Lung (tissue), 17 donors: ENCODE measurements at places on chromosomes 13 and 19. TPM values are rescaled to one million over a fixed set of nuclear protein-coding genes. Genes with fewer than 3 reads are reported as not detected.

GRCh38 chr19:31586282-31586681 is 237.0 kb upstream of the TSHZ3 start:
- H3K4me3 ChIP-seq: no peak overlapping the region
- no peaks in the 10 kb centered on the region for H3K27me3 ChIP-seq
- H3K27ac ChIP-seq: no peak overlapping the region
- H3K36me3 ChIP-seq: no peaks in the 10 kb centered on the region
- no peak for DNase-seq

- no peaks in the 10 kb centered on the region for H3K4me1 ChIP-seq
- H3K36me3 ChIP-seq: no peaks in the 10 kb centered on the region
- no peak overlapping the region for H3K4me3 ChIP-seq
- no peak overlapping the region for H3K27ac ChIP-seq
- DNase-seq: peak; percentile 77
- H3K27me3 ChIP-seq: no peaks in the 10 kb centered on the region
Measured at GRCh38 chr19:11881151-11881800, 6.3 kb upstream of the ZNF69 start.

- H3K4me3 ChIP-seq: peak overlapping the region; percentile 89
- no peaks in the 10 kb centered on the region for H3K27me3 ChIP-seq
- peak overlapping the region; percentile 99 for H3K27ac ChIP-seq
- peaks cover 26% of the 10 kb centered on the region for H3K4me1 ChIP-seq
Measured at GRCh38 chr13:27170221-27170515, 1.4 kb downstream of the USP12 start.

GRCh38 chr19:7665076-7665475 is 3.8 kb upstream of the RETN start:
- peaks cover 7% of the 10 kb centered on the region for H3K27me3 ChIP-seq
- no peak overlapping the region for H3K27ac ChIP-seq
- H3K4me3 ChIP-seq: no peak overlapping the region
- H3K36me3 ChIP-seq: no peaks in the 10 kb centered on the region

DNA sequence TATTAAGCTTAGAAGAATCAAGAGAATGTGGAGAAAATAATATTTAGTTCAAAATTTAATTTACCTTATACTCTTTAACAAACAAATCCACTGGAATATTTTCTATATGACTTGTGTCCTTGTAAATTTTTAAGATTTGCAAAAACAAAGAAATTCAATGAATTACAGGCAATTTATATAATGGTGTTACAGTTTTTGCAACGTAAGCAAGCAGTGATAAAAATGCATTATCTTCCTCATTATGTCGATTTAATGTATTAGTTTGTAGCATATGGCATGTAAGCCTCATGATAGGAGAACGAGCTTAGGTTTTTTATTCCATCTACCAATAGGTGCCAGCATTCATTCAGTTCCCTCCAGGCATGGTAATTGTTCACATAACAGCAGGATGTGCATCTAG is 100.0 kb upstream of the PCDH9 start:
- H3K4me1 ChIP-seq: no peaks in the 10 kb centered on the region
- H3K27me3 ChIP-seq: no peaks in the 10 kb centered on the region
- no peaks in the 10 kb centered on the region for H3K36me3 ChIP-seq
- H3K4me3 ChIP-seq: no peak overlapping the region

GRCh38 chr13:44259045-44260027 is 114.3 kb upstream of the SERP2 start:
- H3K27me3 ChIP-seq: no peaks in the 10 kb centered on the region
- H3K27ac ChIP-seq: peak overlapping the region; percentile 58
- H3K36me3 ChIP-seq: no peaks in the 10 kb centered on the region

Gene CPT1C
- 3.6 TPM for total RNA-seq

GRCh38 chr19:13284929-13285928 is 135.0 kb downstream of the IER2 start:
- no peak overlapping the region for H3K27ac ChIP-seq
- DNase-seq: no peak
- no peaks in the 10 kb centered on the region for H3K4me1 ChIP-seq
- H3K27me3 ChIP-seq: no peaks in the 10 kb centered on the region
- H3K36me3 ChIP-seq: no peaks in the 10 kb centered on the region

Gene ELSPBP1
- not detected for total RNA-seq

Gene DIAPH3
- 0.95 TPM for total RNA-seq

DNA sequence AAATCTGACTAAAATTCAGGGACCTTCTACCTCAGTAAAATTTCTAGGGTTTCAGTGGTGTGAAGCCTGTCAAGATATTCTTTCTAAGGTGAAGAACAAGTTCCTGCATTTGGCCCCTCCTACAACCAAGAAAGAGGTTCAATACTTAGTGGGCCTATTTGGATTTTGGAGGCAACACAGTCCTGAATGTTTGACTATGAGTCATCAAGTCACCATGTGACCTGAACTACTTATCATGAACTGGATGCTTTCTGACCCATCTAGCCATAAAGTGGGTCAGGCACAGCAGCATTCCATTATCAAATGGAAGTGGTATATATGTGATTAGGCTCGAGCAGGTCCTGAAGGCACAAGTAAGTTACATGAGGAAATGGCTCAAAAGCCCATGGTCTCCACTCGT is 163.0 kb upstream of the IRS2 start:
- no peaks in the 10 kb centered on the region for H3K27me3 ChIP-seq
- H3K27ac ChIP-seq: no peak overlapping the region
- DNase-seq: no peak
- no peaks in the 10 kb centered on the region for H3K36me3 ChIP-seq
- H3K4me3 ChIP-seq: no peak overlapping the region

DNA sequence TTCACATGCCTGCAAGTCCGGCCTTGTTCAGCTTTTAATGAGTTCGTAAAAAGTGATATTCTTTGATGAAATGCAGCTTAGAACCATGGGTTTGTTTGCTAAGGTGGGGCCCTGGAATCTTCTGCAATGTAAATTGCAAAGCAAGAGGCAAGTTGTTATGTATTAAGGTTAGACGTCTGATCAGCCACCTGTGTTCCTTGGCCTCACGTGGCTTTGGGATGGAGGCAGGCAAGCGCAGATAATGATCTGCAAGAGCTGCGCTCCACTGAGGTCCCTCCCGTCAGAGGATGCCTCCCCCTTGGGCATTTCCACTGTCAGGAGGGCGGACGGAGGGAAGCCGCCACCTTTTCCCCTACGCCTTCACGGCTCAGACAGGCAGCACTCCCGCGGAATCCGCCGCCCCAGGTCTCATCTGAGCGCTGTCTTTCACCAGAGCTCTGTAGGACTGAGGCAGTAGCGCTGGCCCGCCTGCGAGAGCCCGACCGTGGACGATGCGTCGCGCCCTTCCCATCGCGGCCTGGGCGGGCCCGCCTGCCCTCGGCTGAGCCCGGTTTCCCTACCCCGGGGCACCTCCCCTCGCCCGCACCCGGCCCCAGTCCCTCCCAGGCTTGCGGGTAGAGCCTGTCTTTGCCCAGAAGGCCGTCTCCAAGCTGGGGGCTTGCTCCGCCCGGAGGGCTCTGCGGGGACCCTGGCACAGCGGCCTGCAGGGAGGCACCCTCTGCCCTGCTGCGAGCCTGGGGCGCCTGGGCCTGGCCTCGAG is 110.9 kb downstream of the CRYL1 start:
- no peak overlapping the region for H3K4me3 ChIP-seq
- H3K27ac ChIP-seq: no peak overlapping the region
- no peak for DNase-seq
- H3K36me3 ChIP-seq: no peaks in the 10 kb centered on the region
- no peaks in the 10 kb centered on the region for H3K27me3 ChIP-seq

Gene NANOS3
- total RNA-seq: 1.5 TPM

Gene ACP7
- not detected for total RNA-seq

DNA sequence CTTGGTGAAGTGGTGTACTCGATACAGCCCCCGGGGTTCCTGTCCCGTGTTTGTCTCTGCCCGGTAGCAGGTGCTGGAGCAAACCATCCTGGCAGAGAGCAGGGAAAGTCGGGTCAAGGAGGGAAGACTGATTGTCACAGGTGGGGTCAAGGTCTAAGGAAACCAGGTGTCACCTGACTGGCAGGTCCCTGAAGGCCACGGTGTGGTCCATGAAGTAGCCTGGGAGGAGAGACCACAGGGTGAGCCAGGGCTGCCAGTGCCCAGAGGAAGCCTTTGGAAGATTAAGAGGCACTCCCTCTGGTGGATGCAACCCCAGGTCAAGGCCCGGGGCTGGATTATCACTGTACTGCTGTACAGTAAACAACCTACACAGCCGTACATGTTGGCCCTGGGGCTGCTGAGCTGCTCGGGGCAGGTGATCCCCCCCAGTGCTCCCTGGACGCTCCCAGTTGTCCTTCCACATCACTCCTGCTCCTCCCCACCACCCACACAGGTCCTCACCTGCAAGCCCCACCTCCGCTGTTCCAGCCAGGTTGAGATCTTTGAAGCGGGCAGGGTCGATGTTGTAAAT is 6.0 kb upstream of the CCER2 start:
- no peak overlapping the region for H3K4me3 ChIP-seq
- H3K4me1 ChIP-seq: no peaks in the 10 kb centered on the region
- no peaks in the 10 kb centered on the region for H3K27me3 ChIP-seq
- DNase-seq: no peak
- H3K27ac ChIP-seq: no peak overlapping the region

GRCh38 chr19:1874554-1875185 is 10.6 kb downstream of the ABHD17A start:
- no peak for DNase-seq
- H3K4me3 ChIP-seq: peak overlapping the region; percentile 45
- H3K4me1 ChIP-seq: peaks cover 12% of the 10 kb centered on the region
- H3K27me3 ChIP-seq: no peaks in the 10 kb centered on the region
- H3K27ac ChIP-seq: peak overlapping the region; percentile 77

Gene GRK1
- total RNA-seq: 3.1 TPM

- no peak for DNase-seq
- no peaks in the 10 kb centered on the region for H3K27me3 ChIP-seq
- H3K27ac ChIP-seq: no peak overlapping the region
- no peaks in the 10 kb centered on the region for H3K4me1 ChIP-seq
Measured at GRCh38 chr13:45575146-45575829, 40.3 kb downstream of the ERICH6B start.

Gene UGGT2
- 60.2 TPM for total RNA-seq

DNA sequence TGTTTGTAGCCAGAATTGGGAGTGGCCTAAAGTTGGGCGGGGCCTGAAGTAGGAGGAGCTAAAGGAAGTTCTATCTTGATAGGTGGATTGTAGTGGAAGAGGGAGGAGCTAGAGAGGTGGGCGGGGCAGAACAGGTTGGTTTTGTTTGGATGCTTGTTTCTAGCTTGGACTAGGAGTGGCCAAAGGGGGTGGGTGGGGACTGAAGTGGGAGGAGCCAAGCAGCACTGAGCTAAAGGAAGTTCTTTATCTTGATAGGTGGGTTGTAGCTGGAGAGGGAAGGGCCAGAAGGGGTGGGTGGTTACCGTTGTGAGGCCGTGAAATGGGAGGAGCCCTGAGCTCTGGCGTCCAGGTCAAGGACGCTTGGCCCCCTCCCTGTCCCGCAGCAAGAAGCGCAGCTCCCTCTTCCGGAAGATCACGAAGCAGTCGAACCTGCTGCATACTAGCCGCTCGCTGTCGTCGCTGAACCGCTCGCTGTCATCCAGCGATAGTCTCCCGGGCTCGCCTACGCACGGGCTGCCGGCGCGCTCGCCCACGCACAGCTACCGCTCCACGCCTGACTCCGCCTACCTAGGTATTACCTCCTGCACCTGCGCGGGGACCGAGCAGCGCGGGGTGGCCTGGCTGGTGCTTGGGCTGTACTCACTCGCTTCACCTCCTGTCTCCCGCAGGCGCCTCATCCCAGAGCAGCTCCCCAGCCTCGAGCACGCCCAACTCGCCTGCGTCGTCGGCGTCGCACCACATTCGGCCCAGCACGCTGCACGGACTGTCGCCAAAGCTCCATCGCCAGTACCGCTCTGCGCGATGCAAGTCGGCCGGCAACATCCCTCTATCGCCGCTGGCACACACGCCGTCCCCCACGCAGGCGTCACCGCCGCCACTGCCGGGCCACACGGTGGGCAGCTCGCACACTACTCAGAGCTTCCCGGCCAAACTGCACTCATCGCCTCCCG is 8.0 kb downstream of the DNASE2 start:
- H3K27ac ChIP-seq: no peak overlapping the region
- no peaks in the 10 kb centered on the region for H3K27me3 ChIP-seq
- H3K36me3 ChIP-seq: no peaks in the 10 kb centered on the region
- no peaks in the 10 kb centered on the region for H3K4me1 ChIP-seq
- H3K4me3 ChIP-seq: no peak overlapping the region
- DNase-seq: peak; percentile 61

Gene KLF12
- 26.8 TPM for total RNA-seq
